Activated naive CD4-positive, alpha-beta T cell treated with anti-CD3 and anti-CD28 coated beads for 36 hours (primary cell): ENCODE measurements at places on chromosomes 2 and 18.

DNA sequence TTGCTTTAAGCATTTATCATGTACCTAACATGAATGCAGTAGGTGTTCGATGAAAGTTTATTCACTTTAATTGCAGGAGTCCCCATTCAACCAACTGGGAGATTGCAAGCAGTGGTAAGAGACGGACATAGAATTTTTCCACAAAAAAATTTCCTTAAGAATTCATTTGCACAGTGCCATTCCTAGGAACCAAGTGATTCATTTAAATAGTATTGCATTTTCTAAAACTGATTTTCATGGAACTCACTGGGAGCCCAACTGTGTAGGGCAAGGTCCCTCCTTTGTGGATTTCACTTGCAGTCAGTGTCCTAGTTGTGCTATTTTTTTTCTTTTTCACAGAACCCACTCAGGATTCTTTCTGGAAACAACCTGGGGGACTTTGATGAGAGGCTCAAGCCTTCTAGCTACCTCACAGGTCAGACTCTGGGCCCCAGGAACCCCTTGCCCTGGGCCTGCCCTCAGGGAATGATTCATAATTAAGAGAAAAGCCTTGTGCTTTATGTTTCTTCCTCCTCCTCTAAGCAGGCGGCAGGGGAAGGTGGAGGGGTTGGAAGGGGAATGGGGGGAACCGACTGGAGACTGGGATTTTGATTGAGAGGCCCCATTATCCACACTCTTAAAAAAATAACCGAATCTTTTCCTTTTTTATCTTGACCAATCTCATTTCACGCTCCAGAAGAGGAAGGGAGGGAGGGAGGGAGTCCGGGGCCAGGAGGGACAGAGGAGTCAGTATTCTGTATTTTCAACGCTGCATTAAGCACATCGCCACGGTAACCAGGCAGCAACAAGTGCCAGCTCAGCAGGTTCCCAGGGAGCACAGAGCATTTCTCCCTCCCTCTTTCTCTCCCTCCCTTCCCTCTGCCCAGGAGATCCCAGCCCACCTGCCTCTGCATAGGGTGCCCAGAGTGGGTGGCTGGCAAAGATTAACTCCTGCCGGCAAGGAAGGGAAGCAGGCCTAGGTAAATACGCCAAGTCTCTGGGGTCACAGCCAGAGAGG, 51.8 kb downstream of the PSD4 start:
- no peak for DNase-seq

DNA sequence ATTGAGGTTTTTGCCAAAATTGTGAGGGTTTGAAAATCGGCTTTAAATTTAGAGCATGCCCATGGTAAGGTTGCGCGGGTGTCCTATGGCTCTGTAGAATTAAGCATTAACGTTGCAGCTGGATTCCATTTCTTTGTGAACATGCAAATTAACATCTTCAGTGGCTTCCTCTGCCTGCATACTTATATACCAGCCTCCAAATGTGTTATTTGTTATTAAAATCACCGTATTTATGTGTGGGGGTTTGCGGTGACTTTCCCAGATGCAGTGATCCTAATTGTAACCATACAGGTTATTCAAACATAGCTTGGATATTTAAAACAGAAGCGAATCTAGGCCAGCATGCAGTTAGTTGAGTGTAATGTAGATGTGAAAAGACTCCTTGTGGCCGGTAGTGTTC, 80.2 kb downstream of the TGOLN2 start:
- DNase-seq: no peak

- no peak for DNase-seq
These were observed 9.5 kb downstream of the ANO7 start for GRCh38 chr2:241197947-241198346.

DNA sequence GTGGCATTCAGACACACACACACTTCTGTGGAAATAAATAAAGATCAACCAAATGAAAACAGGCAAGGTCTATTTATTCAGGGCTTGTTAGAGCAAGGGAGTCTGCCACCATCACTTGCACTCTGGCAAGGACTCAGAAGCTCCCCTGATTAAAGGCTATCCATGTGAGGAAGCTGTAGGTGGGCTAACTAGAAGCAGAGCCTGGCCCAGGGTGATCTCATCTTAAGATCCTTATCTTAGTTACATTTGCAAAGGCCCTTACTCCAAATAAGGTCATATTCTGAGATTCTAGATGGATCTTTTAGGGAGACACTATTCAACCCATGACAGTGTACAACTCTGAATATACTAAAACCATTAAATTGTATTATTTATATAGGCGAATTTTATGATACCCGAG, 190.0 kb upstream of the SRD5A2 start:
- no peak for DNase-seq

DNA sequence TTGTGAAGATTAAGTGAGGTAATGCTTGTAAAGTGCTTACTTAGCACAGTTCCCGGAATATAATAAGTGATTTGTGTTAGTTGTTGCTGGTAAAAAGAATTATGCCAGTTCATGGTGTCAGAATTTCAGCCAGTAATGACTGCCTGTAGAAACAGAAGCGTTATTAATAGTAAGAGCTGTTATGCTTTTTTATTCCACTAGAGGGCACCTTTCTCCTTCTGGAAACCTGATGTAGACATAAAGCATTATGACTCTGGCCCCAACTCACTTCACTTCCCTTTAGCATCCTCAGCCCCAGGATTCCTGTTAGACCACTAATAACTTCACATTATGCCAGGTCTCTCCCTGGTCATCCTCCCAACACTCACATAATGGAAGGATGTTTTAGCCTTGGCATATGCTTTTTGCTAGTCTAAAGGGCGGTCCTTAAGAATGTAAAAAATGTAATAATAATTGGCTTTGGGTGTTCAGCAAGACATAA, 34.9 kb downstream of the C18orf54 start:
- no peak for DNase-seq

DNA sequence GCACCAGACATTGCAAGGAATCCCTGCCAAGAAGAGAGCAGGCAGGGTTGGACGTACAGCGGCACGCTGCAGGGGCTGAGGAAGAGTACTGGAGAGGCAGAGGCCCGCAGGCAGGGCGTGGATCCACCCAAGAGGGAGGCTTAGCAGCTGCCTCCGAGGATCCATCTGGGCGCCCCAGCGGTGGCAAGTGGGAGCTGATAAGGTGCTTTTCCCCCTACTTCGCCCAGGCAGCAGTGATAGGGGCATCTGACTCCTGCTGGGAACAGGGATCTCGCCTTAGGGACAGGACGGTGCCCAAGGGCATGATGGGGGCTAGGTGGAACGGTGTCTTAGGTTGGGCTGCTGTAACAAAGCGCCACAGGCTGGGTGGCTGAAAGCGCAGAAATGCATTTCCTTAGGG, 67.4 kb upstream of the HS6ST1 start:
- DNase-seq: no peak

- no peak for DNase-seq
These were observed 740.2 kb upstream of the ZEB2 start for GRCh38 chr2:145260081-145260480.

GRCh38 chr18:38322206-38322605, 756.6 kb upstream of the CELF4 start:
- no peak for DNase-seq

GRCh38 chr18:45677276-45677807, 46.6 kb upstream of the SLC14A1 start:
- DNase-seq: no peak

DNA sequence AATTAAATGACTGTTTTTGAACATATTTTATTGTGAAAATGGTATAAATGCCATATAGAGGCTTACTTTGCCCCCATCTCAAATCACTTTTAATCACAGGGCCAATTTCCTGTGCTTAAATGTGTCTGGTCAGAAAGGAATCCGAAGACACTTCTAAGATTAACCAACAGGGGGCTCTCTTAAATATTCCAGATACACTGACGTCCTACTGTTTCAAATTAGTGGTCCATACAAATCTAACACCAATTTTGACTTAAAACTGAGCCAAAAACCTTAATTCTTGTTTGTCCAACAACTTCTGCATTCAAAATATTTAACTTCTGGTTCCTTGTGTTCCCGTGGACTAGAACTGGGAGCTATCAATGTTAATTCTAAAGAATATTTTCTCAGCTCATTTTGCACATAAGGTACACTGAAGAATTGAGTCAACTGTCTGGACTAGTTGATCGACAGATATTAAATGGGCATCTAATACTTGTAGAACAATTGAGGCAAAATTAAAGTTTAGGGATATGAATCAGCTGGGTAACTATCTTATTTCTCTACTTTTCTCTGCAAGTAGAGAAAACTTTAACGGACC, 557.5 kb downstream of the ARHGAP15 start:
- no peak for DNase-seq

DNA sequence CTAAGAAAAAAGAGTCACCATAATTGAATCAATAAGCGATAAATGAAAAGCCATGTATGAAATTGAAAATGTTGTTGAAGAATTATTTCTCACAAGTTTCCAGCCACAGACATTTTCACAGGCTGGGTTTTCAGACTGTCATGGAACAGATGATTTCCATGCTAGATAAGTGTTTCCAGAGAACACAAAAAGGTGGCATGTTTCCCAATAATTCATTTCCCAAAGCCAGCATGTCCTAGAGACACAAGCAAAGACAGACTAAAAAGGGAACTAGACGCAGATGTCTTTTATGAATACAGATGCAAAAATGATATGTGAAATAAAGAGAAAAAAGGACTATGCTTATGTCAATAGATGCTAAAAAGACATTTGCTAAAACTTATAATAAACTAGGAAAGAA, 255.1 kb downstream of the EIPR1 start:
- no peak for DNase-seq

DNA sequence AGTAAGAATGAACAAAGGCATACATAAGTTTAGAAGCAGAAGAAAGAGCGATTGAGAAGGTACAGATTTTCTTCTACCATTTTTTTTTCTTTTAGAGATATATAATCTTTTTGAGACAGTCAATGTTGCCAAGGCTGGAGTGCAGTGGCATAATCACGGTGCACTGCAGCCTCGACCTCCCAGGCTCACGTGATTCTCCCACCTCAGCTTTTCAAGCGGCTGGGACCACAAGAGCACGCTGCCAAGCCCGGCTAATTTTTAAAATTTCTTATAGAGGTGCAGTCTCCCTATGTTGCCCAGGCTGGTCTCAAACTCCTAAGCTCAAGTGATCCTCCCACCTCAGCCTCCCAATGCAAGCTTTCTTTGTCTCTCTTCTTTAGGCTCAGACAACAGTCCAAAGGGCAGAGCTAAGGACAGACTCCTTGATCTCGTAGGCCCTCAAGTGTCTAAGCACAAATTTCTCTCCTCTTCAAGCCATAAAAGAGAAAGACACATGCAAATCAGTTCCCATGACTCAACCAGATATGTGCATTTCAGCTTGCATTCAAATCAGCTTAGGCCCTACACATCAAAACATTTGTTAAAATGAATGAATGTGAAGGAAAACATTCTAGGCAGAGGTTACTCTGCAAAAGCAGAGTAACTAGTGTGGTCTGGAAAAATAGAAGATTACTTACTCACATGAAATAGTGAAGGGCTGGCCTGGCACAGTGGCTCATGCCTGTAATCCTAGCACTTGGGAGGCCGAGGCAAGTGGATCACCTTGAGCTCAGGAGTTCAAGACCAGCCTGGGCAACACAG, 18.0 kb downstream of the ITSN2 start:
- DNase-seq: no peak

GRCh38 chr18:13233787-13234783, 15.5 kb downstream of the LDLRAD4 start:
- no peak for DNase-seq

DNA sequence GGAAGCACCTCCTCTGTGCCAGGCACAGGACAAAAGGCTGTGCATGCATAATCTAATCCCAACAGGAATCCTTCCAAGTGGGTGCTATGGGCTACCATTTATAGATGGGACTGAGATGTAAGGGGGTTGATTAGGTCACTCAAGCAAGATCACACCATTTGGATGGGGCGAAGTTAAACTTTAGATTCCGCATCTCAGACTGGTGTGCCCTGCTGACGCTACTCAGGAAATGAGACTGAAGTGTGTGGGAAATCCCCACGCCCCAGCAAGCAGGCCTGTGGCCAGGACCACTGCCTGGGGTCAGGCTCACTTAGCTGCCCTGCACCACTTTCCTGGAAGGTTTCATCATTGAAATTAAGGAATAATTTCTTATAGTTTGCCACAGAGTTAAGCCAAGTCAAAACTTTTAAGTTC, 70.5 kb upstream of the PPP1CB start:
- DNase-seq: peak; percentile 82

GRCh38 chr18:9638886-9639285, 24.5 kb upstream of the PPP4R1 start:
- DNase-seq: no peak
